ENCODE measurements at places on chromosomes 12 and 14.

GRCh38 chr14:21202463-21203358, 46.8 kb upstream of the OR5AU1 start:
- DNase-seq: no peak

DNA sequence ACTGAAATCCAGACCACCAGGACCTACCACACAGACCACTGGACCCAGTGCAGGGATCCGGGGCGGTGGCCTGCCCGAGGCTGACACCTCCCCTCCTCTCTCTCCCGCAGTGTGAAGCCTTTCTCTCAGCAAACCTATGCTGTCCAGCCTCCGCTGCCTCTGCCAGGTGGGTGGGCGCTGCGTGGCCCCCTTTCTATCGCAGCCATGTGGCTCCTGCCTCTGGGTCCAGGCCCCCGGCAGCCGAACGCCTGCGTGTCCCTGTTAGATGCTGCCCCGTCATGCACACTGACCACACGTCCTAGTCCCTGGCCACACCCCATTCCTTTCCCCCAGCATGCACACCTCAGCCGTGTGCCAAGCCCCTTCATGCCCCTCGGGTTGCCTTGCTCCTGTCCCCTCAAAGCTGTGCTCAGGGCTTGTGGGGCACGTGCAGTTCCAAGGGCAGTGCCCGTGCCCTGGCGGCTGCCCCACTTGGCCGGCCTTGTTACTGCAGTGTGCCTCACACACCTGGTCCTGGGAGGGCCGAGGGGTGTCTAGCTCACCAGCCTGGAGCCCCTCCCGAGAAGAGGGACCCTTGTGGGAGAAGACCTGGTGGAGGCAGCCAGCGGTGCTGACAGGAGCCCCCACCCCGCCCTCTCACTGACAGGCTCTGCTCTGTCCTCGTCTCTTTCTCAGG, 58.0 kb upstream of the TSPAN9 start:
- no peak for DNase-seq

DNA sequence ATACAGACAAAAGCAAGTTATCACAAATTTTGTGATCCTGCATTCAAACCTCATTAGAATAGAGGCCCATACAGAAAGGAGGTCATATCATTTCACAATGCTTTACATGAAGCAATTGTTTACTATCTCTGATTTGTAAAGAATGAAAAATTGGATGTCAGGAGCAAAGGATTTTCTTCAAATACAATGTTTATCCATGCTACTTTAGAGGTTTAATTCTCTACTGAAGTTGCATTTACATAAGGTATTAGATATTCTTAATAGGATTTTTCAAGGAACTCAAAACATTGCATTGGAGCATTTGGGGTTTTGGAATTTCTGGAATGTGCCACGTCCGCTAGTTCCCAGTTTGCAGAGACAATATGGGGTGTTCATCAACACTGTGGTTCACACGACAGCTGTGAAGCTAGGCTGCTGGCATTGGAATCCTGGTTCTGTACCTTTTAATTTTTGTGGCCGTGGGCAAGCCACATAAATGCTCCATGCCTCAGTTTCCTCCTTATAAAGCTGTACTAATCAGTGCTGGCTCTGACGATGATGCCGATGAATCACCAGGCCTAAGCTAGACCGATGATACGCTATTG, 174.8 kb downstream of the APAF1 start:
- no peak for DNase-seq

DNA sequence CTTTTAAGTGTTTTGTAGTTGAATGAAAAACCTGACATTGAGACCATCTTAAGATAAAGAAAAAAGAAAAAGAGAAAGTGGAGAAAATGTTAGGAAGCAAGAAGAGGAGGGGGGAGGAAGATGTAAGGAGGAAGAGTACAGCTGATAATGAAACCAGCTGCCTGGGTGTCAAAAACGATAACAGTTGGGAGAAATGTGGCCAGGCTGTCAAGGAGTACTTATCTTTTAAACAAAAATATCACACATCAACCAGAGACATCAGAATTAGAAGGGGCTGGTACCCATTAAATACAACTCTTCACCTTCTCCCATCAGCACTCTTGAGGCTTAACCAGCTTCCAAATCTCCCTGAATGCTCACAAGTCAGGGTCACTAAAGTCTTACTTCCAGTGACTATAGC, 4.5 kb downstream of the SLC11A2 start:
- DNase-seq: no peak

- no peak for DNase-seq
Observed at GRCh38 chr12:58086930-58087329, 145.6 kb downstream of the ATP23 start.

DNA sequence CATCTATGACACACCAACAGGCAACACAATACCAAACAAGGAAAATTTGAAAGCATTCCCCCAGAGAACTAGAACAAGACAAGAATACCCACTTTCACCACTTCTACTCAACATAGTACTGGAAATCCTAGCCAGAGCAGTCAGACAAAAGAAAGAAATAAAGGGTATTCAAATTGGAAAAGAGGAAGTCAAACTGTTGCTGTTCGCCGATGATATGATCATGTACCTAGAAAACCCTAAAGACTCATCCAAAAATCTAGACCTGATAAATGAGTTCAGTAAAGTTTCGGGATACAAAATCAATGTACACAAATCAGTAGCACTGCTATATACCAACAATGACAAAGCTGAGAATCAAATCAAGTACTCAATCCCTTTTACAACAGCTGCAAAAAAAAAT, 8.1 kb upstream of the ATL1 start:
- no peak for DNase-seq

DNA sequence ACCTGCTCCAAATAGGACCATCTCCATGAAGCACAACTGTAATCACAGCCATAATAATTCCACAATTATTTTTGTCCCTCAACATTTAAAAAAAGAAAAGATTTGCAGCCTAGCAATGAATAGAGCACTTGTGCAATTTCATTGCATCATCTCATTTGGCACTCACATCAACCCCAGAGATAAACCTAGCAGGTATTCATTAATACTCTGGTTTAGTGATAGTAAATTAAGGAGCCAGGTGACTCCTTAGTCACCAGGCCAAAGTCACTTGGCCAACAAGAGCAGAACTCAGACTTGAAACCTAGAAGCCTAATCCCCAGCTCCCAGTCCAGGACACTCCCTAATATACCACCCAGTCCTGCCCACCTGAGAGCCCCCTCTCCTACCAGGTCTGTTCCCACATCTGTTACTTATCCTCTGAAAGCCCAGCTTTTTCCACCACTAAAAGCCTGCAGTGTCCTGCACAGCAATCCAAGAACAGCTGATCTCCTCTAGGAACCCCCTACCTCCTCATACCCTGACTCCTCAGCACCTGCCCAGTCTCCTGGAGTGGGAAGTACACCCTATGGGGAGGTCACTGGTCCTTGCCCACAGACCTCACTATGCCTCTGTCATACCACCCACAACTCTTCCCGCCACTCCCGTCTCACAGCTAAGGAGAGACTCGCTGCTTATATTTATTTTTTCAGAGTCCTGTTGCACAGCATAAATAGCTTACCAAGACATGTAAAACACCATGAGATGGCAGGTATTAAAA, 22.1 kb downstream of the OR10P1 start:
- no peak for DNase-seq

- DNase-seq: no peak
Observed at GRCh38 chr12:65524666-65525065, 246.2 kb downstream of the MSRB3 start.

GRCh38 chr12:1279050-1279449, 288.0 kb downstream of the ERC1 start:
- DNase-seq: no peak

DNA sequence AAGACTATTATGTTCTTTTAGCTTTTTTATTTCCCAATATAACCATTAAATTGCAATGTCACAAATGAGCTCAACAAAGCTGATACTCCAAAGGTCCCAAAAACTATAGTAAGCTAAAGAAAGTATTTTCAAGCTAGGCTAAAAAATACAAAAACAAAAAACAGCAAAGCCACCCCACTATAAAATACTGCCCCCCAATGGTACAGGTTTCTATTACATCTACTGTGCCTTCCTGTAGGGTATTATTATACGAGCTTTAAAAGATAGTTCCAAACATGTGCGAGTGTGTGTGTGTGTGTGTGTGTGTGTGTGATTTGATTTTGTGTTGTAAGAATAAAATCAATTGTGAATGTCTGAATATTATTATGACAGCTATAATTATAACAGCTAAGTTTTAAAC, 1.1 kb downstream of the IFNG start:
- no peak for DNase-seq

DNA sequence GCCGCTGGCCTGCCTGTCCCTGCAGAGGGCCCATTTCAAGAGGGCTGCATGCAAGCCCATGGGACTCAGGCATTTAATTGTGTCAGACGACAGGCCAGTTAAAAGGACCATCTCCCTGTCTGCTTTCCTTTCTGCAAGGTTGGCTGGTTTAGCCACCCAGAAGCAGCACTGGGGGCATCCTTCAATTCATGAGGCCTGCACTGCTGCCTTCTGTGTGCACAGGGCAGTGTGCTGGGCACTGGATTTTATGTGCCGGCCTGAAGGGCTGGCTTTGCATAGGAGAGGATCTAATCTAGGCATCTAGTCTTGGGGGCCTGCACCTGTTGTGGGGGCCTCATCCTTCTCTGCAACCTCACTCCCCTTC, 114.1 kb upstream of the FKBP4 start:
- DNase-seq: peak; percentile 31

DNA sequence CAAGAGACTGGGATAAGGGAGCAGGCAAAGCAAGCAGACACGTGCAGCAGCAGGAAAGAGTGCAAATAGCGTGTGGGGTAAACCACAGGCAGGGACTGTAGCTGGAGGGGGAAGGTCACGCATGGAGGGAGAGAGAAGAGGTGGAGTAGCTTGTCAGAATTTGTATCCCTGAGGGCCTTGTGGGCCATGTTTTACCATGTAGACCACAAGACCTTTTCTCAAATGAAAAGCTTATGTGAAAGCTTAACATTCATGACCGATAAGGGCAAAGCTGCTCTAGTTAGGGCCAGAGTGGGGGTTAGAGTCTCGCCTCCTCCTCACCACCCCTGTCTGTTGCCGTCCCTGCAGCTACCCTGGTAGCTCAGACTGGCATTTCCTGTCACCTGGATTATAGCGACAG, 152.9 kb upstream of the E2F7 start:
- no peak for DNase-seq

DNA sequence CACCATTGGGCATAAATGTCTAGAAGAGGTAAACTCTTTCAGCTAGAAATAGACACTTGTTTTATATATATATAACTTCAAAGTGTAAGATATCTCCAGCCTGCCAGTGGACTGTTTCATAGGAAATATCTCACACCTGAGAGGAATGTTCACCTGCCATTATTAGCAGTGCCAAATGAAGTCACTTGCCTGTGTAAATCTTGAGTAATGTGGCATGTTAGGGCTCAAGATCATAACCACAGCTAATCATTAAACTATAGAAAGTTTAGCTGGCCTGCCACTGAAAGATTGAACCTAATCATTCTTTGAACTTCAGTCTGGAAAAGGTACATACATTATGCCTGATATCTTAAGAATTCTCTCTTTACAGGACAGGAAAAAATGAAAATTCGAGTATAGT, 25.5 kb upstream of the KCNJ8 start:
- DNase-seq: no peak

DNA sequence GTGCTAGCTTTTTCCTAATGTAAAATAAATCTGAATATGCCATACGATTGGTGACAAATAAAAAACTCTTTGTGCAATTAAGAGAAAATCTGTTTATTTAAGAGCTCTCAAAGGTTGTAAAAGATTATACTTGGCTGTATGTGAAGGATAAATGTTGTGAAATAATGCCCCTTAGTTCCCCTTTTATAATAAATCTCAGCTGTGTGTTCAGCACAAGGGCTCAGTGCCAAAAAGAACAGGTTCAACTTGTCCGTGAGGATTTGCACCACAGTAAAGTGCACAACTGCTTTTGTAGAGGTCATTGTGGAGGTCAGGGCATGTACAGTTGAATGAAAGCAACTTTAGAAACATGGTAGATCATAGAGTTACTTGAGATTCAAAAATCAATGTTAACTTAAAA, 118.6 kb downstream of the TRMT5 start:
- DNase-seq: no peak

- no peak for DNase-seq
Observed at GRCh38 chr12:89448951-89449371, 75.6 kb downstream of the GALNT4 start.

DNA sequence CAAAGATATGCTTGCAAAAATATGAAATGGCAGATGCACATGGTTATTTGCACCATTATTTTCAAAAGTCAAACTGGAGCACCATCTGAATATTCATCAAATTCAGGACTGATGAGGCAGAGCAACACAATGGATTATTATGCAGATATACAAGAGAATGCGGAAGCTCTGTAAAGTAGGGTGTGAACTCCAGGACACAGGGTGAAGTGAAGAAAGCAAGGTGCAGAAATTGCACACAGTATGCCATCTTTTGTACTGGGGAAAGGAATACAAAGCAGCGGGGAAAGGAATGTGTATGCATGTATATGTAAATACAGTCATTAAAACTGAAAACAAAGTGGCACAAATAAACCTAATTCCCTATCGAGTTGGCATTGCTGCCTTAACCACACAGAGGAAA, 22.7 kb upstream of the CLEC4E start:
- no peak for DNase-seq

DNA sequence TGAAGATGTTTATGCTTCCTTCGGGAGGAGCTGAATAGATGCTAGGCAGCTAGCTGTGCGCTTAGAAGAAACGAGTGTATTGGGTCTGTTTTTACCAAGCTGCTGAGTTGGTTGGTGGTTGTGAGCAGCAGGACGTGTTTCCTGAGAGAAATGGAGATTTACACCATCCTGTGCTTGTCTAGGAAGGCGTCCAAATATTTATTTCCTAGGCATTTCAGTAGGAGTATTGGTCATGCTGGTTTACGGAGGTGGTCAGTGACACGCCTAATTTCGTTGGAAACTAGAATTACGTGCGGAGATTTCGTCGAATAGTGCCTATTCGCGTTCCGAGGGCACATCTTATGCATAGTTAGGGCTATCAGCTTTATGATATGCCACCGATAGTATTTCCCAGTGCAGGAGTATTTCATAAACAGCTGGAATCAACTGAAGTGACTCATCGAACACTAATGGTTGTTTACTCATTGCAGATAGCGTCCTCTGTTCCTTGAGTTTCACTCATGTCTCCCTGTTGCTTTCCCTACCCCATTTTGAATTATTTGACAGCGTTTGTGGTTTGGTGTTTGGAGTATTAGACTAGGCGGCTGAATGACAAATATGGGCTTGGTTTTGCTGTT, 780 bp downstream of the TBC1D15 start:
- DNase-seq: no peak

All from left forelimb (tissue), 1 donor.